ENCODE measurements at places on chromosomes 1 and 21. TPM values are rescaled to one million over a fixed set of nuclear protein-coding genes. Genes with fewer than 3 reads are reported as not detected.
A peak's percentile ranks its signal among the peaks of the same experiment; 100 is the strongest.

Gene GSTM1
- 0.44 TPM for total RNA-seq

Gene USF1
- total RNA-seq: 95.7 TPM

Gene LINGO4
- total RNA-seq: 0.36 TPM

Gene CFAP45
- 1.2 TPM for total RNA-seq

Gene LCE1D
- not detected for total RNA-seq

Gene MARK1
- total RNA-seq: not detected

Gene ETV3L
- total RNA-seq: not detected

Gene SLAMF7
- 25.8 TPM for total RNA-seq

Gene C1orf115
- total RNA-seq: 1.6 TPM

Gene NHLH2
- total RNA-seq: not detected

Gene WNT9A
- total RNA-seq: 0.29 TPM

Gene C1QC
- not detected for total RNA-seq

Gene WLS
- 1.0 TPM for total RNA-seq

DNA sequence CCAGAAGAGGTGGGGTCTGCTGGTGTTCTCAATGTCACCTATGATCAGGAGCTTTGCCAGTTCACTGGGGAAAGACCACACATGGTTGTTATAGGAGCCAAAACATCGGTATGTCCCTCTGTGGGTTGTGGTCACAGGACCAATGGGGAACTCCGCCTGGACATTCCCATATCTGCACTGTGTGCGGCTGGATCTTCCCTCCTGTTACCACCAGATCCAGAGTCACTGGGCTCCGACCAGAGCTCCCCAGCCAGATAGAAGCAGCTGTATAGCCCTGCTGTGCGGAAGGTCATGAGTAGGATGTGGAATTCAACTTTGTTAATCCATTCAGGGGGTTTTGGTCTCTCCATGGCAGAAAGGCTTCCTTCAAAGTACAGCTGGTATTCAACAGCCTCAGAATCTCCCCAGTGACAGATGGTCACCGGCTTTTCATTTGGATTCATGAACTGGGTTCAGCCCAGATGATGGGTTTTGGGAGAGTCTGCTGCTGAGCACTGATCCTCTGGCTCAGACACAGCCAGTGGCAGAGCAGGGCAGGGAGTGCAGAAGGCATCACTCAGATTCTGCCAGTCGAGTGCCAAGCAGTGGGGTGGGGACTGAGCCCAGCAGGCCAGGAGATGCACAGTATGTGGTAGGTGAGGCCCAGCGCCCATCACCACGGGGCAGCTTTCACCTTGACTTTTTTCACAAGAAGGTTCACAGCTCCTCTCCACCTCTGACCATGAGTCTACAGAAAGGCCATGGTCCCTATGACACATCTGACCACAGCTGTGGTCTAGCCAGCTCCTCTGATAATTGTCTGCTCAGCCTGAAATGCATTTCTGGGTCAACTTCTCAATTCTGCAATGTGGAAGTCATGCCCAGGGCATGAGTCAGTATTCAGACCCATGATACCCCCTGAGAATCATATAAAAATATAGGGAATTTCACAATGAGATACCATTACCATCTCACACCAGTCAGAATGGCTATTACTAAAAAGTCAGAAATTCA is 2.9 kb upstream of the SHCBP1L start:
- no peak for DNase-seq

DNA sequence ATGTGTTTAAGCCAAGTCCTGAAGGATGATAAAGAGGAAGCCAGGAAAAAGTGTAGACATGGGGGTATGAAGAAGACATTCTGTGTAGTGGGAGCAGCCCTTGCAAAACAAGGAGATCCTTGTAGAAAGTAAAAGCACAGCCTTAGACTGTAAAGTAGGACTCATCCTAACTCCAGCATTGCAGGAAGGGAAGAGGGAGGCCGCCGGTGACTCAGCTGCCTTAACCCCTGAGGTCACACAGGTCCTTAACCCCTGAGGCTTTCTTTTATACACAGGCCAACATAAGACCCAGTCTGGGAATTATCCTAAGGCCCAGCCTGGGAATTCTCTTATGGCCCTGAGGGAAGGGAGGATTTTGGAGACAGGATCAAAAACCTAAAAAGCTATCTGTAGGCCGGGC is 18.0 kb downstream of the PGM1 start:
- no peak for DNase-seq

GRCh38 chr1:163401211-163401610 is 79.5 kb downstream of the NUF2 start:
- no peak for DNase-seq

DNA sequence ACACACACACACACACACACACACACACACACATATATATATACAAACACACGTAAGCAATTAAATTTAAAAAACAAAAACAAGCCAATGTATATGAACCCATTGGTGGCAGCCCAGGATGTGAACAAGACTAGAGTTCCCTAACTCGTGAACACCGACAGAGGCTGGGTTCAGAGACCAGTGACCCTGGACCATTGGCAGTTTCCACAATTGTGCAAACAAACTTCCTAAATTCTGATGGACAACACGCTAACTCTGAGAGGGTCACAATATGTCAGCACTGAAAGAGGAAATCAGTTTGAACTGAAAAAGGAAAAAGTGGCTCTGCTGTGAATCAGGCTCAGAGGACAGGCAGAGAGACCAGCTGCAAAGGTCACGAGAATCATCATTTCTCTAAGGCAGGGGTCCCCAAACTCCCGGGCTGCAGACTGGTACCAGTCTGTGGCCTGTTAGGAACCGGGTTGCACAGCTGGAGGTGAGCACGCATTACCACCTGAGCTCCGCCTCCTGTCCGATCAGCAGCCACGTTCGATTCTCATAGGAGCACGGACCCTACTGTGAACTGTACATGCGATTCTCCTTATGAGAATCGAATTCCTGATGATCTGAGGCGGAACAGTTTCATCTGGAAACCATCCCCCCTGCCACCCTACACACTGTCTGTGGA is 50.5 kb upstream of the ERO1B start:
- no peak for DNase-seq

DNA sequence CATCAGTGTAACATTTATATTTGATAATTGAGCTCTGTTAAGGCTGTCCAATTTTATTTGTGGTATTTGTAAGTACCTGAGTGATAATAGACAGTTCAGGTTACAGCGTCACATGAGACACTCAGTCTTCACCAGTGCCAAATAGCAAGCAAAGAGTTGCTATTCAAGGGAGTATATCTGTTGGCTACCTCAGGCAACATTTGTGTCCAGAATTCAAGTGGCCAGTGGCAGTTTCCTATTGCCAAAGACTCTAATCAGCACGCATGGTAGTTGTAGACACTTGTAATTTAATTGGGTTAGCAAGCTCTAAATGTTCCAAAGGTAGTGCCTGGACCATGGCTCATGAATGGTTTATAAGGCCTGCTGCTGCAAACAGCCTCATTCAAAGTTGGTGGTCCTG is 1524.3 kb upstream of the B3GALT2 start:
- no peak for DNase-seq

GRCh38 chr1:61091455-61091854 is 9.1 kb downstream of the NFIA start:
- no peak for DNase-seq

- DNase-seq: no peak
Measured at GRCh38 chr1:55512466-55512865, 297.3 kb upstream of the USP24 start.

- no peak for DNase-seq
Measured at GRCh38 chr1:167104256-167104633, 10.4 kb downstream of the STYXL2 start.

DNA sequence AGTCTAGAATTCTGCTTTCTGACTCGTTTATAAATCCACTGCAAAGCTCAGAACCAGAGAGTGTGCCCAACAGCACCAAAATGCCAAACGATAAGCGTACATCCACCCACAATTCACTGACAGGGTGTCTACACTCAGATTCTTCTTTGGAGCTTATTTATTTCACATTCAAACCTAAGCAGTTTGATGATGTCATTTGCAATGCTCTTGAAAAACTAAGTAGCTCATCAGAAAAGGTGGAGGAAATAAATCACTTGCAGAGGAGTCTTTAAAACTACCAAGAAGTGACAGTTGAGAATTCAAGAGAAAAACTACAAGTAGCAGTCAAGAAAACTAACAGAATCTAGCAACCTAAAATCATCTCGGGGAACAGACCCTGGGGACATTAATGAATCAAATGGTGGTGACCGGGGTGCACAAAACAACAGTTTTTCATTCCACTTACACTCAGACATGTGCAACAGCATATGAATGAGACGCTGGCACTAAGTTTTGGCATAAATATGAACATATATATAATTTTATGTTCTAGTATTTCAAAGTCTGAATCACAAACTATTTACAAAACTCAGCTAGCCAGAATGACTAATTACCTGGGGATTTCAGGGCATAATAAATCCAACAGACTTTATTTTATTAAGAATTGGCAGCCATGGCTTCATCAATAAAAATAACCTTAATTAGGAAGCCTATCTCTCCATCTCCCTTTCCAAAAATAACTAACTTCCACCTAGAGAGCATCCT is 119.4 kb downstream of the SIPA1L2 start:
- no peak for DNase-seq

DNA sequence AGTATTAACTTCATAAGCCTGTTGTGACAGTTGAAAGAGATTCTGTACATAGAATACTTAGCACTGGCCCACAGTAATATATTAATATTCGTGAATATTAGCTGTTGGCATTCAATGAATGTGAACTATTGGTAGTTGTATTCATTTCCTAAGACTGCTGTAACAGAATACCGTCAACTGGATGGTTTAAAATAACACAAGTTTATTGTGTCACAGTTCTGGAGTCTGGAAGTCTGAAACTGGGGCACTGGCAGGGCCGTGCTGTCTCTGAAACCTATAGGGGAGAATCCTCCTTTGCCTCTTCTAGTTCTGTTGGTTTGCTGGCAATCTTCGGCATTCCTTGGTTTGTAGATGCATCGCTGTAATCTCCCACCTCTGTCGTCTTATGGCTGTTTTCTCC is 47.5 kb downstream of the OLFML3 start:
- no peak for DNase-seq

DNA sequence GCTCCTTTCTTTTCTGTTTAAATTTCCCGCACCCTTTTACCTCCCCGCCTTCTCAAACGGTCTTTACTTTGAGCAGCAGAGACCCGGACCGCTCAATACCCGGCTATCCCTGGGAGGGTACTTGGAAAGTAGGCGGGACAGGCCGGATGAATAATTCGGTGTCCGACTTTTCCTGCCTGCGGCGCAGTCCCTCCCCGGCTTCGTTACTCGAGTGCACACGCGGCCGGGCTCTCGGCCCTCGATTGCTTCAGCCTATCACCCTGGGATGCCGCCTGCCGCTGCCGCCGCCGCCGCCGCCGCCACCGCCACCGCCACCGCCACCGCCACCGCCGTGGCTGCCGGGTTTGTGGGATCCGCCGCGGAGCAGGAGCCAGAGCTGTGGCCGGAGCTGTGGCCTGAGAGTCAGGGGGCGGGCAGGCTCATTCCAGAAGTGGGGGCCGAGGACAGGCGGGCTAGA is 382 bp upstream of the RASAL2 start:
- DNase-seq: peak; percentile 23

- DNase-seq: no peak
Measured at GRCh38 chr1:228544921-228545591, 57.9 kb downstream of the RNF187 start.

GRCh38 chr1:75338616-75339483 is 204.7 kb downstream of the LHX8 start:
- no peak for DNase-seq

- no peak for DNase-seq
Measured at GRCh38 chr1:5960336-5960735, 31.9 kb downstream of the NPHP4 start.

GRCh38 chr1:185906186-185906585 is 172.0 kb downstream of the HMCN1 start:
- no peak for DNase-seq

- DNase-seq: no peak
Measured at GRCh38 chr1:78658901-78659300, 9.3 kb downstream of the IFI44 start.
